ENCODE measurements at places on chromosomes 12 and 14.
A peak's percentile ranks its signal among the peaks of the same experiment; 100 is the strongest.

DNA sequence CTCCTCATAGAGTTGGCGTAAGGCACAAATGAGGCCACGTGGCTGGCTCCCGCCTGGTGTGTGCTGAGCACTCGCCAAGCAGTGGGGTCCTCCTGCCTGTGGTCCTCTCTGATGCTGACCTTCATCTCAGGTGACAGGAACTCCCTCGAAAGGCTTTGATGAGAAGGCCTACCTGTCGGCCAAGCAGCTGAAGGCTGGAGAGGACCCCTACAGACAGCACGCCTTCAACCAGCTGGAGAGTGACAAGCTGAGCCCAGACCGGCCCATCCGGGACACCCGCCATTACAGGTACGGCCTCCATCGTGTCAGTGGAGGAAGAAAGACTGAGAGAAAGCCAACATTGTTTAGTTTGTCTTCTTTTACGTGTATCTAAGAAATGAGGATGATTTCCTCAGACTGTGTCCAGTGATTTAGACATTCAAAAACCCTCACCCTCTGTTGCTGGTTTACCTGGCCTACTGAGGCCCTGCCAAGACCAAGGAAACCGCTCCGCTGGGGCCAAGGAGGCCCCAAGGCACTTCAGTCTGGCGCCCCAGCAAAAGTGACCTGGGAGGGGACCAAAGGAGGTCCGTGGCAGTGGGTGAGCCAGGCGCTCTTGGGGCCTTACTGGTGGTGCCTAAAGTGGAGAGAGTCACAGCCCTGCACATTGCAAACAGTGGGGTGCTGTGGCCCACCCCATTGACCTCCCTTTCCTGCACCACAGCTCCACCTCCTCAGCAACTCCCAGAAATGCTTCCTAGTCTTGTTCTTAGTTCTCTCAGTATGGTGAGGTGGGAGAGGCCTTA, 60.8 kb downstream of the GALNT16 start:
- no peak for DNase-seq

GRCh38 chr14:72512925-72513324, 381.0 kb downstream of the DPF3 start:
- no peak for DNase-seq

DNA sequence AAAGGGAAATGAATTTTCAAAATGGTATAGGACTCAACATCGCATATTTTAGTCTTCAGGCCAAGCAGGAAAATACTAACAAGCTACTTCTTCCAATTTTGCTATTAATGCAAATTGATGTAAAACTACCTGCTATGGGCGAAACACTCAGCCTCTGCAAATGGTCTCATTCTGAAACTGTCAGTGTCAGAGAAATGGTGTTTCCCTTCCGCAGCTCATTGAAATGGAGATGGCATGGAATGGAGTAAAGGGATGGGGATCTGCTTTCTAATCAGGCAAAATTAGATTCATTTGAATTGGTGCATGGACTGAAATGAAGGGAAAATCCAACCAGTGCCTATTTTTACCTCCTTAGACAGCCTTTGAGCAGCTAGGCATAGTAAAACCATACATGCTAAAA, 80.4 kb upstream of the EEA1 start:
- DNase-seq: no peak

- DNase-seq: no peak
Observed at GRCh38 chr12:13233830-13234641, 37.5 kb downstream of the EMP1 start.

DNA sequence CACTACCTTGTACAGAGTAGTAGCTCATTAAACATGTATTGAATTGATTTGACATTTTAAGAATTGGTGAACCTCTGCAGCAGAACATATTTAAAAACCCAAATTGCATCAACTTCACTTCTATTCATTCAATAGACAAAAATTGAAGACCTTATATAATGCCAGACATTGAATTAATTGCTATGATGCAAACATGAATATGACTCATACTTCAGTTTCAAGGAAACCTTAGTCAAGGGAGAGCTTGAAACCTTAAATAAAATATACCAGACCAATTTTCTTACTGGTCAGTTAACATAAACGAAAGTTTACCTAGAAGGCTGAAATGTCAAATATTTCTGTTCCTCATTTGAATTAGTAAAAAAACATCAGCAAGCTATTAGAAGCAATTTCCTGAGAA, 5.0 kb upstream of the MGAT4C start:
- DNase-seq: no peak

- DNase-seq: peak; percentile 47
Observed at GRCh38 chr12:52277486-52278245, 3.2 kb downstream of the KRT86 start.

GRCh38 chr12:103100257-103100831, 142.9 kb downstream of the ASCL1 start:
- no peak for DNase-seq

GRCh38 chr12:16603916-16604575, 1.9 kb downstream of the LMO3 start:
- no peak for DNase-seq

DNA sequence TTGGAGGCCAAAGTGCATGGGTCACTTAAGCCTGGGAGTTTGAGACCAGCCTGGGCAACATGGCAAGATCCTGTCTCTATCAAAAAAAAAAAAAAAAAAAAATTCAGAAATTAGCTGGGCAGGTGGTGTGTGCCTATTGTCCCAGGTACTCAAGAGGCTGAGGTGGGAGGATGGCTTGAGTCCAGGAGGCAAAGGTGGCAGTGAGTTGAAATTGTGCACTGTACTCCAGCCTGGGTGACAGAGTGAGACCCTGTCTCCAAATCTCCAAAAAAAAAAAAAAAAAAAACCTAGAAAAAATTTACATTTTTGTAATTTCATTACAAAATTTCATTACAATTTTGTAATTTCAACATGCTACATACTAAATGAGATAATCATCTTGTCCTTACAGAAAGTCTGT, 42.7 kb downstream of the SYNE2 start:
- DNase-seq: no peak

- DNase-seq: no peak
Observed at GRCh38 chr14:36582011-36582873, at the start of gene NKX2-8. Gene NKX2-8, minus strand, starts transcription at chr14:36582614. Its CDS starts 225 bp downstream, at chr14:36582389.

GRCh38 chr12:124456652-124457152, 110.7 kb downstream of the NCOR2 start:
- no peak for DNase-seq

DNA sequence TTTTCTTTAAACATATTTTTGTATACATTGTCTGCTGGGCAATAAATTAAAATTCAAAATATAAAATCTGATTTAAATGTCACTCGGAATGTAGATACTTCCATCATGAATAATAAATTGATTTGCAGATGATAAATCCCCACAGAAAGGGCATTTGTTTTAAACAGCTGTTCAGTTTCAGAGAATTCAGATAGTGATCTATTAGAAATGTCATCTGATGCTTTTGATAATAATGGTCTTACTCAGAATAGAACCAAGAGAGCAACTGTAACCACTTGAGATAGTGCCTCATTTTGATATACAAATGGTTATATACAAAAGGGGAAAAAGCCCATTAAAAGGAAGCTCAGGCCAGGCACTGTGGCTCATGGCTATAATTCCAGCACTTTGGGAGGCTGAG, 43.4 kb downstream of the CDK17 start:
- DNase-seq: no peak

DNA sequence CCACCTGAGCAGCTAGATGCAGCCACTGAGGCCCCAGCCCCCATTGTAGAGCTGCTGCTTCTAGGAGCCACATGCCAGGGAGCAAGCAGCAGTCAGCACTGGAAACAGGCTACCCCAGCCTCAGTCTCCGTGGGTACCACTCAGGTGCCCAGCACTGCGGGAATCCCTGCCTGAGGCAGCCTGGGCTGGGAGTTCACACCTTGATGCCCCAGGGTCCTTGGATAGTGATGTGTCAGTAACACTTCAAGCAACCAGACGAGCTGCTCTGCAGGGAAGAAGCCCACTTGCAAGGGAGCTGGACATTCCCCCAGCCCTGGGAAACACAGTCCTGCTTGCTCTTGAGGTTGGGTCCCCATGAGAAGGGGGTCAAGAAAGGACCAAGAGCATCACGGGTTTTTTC, 90.7 kb downstream of the ZFP36L1 start:
- no peak for DNase-seq

DNA sequence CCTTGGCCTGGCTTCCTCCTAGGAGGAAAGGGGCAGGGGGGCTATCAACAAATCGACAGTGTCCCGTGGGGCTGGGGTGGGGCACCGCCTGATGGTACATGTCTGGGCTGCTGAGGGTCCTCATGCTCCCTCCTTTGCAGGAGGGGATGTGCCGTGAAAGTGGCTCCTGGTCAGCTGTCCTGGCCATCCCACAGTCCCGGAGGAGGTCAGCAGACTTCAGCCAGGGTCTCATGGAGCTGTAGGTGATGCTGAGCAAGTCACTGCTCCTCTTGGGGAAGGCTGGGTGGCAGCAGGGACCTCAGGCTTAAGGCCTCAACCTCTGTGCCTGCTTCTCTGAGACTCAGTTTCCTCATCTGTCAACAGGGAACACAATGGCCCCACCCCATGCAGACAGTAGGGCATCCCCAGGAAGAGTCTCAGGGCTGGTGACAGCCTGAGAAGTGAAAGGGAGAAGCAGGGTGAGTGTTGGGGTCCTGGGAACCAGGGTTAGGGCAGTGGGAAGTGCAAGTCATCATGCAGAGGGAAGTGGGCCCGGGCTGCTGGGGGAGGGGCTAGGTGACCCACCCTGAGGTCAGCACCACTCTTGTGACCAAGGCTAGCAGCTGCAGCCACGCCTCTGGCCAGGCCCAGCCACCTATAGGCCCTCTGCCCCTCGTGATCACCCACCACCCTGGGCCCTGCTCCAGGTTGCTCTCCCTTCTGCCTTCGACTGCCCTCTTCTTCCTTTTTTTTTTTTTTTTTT, 4.4 kb upstream of the TNFAIP2 start:
- no peak for DNase-seq

GRCh38 chr14:98006008-98006407, 1208.8 kb downstream of the VRK1 start:
- no peak for DNase-seq

DNA sequence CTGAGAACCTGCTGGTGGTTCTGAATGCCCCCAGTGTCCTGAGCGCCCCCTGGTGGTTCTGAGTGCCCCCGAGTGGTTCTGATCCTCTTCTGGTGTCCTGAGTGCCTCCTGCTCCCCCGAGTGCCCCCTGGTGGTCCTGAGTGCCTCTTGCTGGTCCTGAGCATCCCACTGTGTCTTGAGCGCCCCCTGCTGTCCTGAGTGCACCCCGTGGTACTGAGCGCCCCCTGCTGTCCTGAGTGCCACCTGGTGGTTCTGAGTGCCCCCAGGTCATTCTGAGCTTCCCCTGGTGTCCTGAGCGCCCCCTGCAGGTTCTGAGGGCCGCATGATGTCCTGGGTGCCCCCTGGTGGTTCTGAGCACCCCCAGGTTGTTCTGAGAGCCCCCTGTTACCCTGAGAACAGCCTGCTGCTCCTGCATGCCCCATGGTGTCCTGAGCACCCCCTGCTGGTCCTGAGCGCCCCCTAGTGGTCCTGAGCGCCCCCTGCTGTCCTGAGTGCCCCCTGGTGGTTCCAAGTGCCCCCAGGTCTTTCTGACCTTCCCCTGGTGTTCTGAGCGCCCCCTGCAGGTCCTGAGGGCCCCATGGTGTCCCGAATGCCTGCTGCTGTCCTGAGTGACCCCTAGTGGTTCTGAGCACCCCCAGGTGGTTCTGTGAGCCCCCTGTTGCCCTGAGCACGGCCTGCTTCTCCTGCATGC, 1165.4 kb downstream of the TMEM121 start:
- DNase-seq: no peak

DNA sequence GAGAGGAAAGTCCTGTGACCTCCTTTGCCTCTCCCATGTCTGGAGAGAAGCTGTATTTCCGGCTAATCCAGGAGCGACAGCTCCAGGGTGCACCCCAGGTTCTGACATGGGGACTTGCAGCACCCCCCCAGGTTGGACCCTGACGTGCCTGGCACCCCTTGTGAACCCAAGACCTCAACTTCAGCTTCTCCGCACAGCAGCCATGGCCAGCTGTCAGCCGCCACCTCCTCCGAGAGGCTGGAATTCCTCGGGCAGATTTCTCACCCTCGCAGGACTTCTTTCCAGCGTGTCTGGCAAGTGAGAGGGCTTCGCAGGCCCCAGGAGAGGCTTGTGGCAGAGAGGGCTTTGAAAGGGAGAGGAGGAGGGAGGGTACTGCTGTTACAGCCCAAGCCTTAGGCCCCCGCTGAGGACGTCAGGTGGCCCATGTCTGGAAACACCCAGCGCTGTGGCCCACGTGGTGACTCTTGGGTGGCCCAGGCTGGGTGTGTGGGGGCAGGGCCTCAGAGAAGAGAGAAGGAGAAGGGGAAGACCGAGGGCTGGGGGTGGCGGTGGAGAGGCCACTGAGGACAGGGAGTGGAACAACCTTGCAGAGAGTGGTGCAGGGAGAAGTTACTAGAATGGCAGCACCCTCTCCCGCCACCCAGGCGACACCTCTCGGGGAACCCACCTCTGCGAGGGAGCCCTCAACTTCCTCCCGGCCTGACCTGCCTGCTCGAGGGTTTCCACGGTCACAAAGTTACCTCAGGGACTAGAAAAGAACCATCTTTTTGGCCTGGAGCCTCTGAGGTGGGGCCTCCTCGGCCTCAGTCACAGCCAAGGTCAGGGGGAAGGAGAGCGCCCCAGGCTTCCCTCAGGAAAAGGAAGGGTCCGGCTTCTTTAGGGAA, 11.7 kb upstream of the RPS6KL1 start:
- DNase-seq: no peak

- no peak for DNase-seq
Observed at GRCh38 chr12:104121001-104121400, 17.0 kb downstream of the NFYB start.

DNA sequence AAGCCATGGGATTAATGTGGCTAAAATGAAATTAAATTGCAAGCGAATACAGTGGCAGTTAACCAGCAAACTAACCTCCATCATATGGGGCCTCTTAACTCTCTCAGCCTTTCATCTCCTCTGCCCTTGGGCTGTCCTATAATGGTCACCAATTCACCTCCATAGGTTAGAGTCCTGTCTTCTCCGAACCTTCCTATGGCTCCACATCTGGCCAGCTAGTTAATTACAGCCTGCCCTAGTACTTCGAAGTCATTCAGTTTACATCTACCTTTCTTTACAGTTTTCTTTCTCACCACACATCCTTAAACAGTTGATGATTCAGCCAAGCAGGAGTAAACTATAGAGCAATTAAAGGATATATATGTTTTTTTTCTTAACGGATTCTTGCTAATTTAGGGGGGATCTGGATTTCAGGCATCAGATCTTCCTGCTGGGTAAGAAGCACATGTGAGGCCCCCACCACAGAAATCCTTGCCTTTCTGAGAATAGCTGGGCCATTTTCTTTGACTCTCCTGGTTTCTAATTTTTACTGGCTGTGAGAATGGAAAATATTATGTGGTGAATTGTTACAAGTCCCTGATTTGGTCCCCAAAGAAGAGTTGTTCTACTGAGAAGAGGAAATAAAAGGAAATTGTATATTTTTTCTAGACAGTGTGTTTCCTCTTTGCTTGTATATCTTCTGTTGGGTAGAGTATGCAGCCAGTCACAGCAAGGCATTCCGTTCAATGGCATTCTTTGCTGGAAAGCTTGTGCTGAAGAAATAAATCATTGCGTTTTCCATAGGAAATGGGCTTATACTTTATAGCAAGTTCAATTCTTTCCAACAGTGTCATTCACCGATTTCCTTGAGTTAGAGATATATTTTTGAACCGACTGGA, 16.7 kb downstream of the HMGA2 start:
- DNase-seq: no peak

All from SHP77 treated with DMSO at 0.1 percent for 48 hours (cell line).